ENCODE measurements at places on chromosomes 11 and 22.
A peak's percentile ranks its signal among the peaks of the same experiment; 100 is the strongest.

DNA sequence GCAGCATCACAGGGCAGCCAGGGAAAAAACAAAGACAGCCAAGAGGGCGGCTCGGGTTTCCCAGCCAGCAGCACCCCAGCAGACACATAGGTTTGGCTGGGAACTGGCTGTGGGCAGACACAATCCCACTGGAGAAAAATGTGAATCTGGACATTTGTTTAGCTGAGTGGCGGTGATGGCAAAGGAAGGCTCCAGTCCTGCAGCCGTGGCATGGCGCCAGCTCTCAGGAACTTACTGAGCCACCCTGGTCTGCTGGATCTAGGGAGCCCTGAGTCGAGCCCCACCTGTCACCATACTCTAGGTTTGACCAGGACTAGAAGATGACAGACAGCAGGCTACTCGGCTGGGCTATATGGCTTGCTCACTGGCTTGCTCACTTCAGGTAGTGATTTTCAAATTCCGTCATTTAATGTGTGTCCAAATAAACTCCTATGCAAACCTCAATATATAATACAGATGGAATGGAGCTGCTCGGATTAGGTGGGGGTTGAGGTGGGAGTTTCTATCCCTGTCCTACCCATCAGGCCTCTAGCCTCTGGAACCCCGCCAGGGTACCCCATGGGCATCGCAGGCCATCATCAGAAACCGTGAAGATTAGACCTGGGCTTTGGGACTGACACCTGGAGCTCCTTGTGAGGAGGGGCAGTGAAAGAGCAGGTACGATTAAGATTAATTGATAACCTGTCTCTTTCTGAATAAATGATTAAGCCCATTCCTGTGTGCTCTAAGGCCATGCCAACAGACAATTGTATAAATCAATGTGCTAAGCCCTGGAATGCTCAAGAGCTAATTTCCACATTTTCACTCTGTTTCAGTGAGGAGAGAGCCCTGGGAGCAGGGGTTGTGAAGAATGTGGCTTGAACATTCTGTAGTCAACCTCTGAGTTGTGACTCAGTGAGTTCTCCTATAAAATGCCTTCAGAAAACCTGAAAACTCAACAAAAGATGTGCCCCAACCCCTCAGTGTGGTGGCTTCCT lies 42.5 kb downstream of the GALNT18 start:
- DNase-seq = no peak

GRCh38 chr22:49856343-49856742 lies 2.7 kb downstream of the ZBED4 start:
- no peak for DNase-seq

DNA sequence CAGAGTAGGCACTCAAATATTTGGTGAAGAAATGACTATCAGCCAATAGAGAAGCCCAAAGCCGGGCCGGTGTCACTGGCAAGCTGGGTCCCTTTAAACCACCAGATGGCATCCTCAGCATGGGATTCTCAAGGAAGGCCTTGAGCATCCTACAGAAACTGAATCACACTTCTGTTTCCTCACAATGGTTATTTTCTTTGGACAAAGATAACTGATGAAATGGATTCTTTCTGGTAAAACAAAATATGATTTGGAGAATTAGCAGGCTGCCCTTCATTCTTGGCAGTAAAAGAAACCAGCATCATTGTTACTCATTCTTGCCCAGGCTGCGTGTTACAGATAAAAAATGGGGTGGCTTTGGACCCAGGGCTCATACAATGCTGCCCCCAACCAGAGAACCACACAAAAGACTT lies 30.3 kb upstream of the ASPHD2 start:
- peak; percentile 22 for DNase-seq

DNA sequence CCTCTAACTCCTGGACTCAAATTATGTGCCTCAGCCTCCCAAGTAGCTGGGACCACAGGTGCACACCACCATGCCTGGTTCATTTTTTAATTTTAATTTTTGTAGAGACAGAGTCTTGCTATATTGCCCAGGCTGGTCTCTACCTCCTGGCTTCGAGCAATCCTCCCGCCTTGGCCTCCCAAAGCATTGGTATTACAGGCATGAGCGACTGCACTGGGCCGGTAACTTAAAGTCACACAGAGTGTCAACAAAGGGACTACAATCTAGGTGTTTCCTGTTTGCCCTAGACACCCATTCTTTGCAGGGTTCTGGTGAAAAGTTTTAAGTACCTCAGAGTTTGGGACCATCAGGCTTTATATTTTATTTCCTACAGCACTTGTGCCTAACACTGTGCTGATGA lies 8.4 kb downstream of the UVRAG start:
- DNase-seq = no peak

DNA sequence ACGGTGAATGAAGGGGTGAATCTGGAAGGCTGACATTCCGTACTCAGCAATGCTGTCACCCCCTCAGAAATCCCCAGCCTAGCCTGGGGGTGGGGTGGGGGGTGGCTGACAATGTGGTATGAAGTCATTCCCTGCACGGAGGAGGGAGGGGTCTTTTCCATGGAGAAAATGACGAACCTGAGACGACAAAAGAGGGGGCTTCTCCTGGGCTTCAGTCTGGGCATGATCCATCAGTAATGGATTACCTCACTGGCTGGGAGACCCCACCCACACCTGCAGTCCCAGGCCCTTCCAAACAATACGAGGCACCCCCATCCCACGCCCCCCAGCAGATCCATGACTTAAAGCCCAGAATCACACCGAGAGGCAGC lies 1.0 kb downstream of the KIAA0930 start:
- no peak for DNase-seq

GRCh38 chr11:56394381-56394780 lies 18.1 kb upstream of the OR5AL1 start:
- no peak for DNase-seq

DNA sequence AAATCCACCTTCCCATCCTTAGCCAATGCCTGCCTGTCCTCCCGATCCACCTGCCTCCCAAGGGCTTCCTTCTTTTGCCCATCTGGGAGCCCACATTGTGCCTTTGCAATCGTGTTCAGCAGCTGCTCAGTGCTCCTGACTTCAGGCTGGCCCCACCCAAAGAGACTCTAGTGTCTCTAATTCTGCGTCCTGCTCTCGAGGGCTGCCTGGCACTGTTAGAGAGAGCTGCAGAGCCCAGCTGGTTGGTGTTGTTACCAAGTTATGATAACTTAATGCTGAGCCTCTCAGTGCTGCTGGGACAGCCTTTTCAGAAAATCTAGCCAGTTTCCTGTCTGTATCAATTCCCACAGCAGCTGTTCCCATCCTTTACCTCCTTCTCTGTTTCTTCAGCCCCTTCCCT lies 69.1 kb downstream of the MICAL2 start:
- DNase-seq = no peak

- no peak for DNase-seq
Measured at GRCh38 chr11:48031602-48032001, 51.2 kb downstream of the PTPRJ start.

DNA sequence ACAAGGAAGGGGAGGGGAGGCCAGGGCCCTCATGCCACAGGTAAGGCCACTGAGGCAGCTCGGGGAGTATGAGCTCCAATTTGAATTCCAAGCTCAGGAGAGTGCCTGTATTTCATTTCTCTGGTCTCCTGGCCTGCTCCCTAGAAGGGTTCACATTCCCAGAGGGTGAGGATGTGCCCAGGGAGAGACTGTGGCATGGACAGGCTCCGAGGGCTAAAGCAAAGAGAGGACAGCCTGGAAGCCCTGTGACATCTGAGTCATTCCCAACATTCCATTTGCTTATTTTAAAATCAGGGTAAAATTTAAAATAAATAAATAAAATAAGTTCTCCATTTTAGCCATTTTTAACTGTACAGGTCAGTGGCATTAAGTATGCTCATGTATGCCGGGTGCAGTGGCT lies 18.6 kb upstream of the FOLR1 start:
- no peak for DNase-seq

- no peak for DNase-seq
Measured at GRCh38 chr11:33467966-33468365, 210.8 kb downstream of the HIPK3 start.

- no peak for DNase-seq
Measured at GRCh38 chr22:45540122-45540521, 37.4 kb downstream of the FBLN1 start.
